Stimulated activated CD8-positive, alpha-beta memory T cell treated with anti-CD3 and anti-CD28 coated beads, Interleukin-15, amount 100 ng/mL, for 48 hours (primary cell): ENCODE measurements at places on chromosomes 12 and 14.

GRCh38 chr14:80037349-80037748 is 174.0 kb downstream of the DIO2 start:
- DNase-seq, result no peak

DNA sequence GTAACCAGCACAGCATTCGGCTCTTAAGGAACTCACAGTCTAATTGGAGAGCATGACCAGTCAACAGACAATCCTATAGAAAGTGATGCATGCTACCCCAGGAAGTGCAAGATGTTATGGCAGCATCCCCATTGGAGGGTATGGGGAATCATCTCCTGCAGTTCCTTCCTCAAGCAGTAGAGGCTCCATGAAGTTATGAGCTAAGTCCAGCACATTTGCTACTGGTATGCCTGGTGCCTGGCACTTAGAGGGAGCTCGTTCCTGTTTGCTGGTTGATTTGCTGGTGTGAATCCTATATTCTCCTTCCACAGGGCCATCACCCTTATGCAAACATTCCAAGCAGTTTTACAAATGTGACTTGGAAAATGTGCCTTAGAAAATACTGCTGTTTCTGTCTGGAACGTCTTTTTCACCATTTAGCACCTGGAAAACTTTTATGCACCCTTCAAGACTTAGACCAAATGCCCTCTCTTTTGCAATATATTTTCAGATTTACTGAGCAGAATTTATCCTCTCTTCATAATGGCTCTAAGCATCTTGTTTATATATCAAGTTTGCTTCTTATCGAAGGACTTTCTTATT is 136.1 kb upstream of the WSCD2 start:
- DNase-seq, result no peak

- DNase-seq, result no peak
These were observed 649.9 kb upstream of the FOXG1 start for GRCh38 chr14:28116716-28117115.

- DNase-seq, result no peak
These were observed 217.5 kb upstream of the PELI2 start for GRCh38 chr14:55900749-55901148.

DNA sequence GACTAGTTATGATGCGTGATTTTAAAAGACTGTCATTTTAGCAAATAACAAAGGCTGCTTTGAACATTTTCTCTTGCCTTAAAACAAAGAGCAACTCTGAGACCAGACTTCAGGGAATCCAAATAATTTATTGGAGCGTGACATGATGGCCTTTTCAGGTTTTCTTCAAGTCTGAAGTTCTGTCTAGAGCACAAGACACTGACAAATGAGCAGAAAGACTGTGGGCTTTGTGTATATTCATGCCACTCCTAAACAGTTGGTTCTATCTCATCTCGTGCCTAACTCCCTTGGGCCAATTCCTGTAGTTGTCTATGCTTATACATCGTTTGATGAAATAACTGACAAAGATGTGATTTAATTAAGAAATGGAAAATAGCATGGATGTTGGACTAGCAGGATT is 47.5 kb downstream of the IFT81 start:
- DNase-seq, result no peak

DNA sequence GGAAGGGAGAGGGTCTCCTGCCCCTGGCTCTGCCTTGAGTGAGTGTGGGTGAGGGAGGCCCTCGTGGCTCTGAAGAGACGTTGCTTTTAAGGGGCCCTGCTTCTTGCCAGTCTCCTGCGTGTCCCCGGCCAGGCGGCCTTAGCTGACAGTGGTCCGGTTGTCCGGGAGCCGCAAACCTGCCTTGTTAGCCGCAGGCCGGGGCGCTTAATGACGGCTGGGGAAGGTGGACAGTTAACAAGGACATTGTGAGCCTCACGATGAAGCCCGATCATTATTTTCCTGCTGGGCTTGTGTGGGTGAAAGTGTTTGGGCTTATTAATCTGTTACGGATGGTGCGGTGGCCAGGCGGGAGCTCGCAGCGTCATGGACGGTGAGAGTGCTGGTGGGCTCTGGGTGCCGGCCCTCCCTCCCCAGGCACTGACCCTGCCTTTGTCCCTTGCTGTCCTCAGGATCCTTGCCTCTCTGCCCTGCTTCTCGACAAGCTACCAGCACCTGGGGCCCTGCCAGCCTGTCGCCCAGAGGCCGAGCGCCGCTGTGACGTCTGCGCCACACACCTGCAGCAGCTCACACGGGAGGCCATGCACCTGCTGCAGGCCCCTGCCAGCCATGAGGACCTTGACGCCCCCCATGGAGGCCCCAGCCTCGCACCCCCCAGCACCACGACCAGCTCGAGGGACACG is 13.3 kb downstream of the KIF26A start:
- no peak for DNase-seq

DNA sequence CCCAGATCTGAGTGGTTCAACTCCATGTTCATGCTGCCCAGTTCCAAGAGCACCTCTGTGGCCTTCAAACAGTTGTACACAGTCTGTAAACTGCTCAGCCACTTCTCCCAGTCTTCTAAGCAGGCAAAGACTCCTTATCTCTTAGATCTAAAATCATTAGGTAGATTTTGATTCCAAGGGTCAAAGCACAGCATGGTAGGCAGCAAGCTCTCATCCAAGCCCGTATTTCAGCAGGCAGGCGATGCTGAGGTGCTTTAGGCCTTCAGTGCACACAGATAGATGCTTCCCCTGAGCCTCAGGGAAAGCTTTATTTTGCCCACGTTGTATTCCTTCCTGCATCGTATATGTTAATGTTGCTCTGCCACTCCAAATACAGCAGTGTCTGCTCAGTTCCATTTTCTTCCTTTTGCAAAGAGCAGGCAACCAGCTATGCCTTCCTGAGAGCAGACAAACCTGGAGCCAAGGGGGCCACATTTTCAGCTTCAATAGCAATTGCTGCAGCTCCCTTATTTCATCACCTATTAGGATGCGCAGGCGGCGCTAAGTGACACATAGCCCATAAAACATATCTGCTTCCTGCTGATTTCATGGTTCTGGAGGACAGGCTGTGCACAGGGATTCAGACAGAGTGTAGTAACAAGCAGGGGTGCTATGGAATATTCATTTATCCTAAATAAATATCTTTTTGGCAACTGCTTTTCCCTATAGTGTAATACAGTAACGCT is 67.5 kb downstream of the ETV6 start:
- DNase-seq, result no peak
